ENCODE measurements at places on chromosomes 3 and 15.

DNA sequence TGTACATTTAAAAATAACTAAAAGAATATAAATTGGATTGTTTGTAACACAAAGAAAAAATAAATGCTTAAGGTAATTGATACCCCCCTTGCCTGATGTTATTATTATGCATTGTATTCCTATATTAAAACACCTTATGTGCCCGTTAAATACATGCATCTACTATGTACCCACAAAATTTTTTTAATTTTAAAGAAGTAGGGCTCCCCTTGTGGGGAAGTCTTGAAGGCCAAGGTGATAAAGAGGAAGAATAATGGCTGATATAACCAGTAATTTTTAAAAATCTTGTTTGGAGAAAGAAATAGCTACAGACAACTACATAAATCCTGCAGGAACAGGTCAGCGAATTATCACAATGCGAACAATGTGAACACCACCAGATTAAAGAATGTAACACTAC is 451.7 kb upstream of the ARHGEF26 start:
- DNase-seq, result no peak

DNA sequence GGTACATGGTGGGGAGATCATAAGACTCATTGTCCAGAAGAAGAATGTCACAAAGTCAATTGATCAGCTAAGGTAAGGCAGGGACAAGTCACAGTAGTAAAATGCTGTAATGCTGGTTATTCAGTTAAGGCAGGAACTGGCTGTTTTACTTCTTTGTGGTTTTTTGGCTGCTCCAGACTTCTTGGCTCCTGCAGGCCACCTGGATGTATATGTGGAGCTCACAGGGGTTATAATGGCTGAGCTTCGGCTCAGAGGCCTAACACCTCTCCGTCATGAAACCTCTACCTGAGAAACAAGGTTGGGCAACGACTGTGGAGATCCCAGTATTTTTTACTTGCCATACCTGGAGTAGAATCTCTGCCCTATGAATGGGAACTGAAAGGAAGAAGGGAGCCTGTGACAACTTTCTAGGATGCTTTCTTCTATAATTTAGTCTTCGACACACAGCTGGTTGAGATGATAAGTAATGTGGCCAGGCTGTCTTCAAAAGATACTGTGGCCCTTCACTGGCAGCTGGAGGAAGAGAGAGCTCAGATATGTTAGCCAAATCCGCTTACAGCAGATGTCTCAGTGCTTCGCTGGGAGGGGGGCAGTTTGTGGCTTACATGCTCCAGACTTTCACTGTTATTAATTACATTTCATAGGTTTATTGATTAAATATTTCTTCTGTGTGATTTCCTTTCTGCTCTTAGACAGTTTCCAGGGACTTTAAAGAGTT is 887.8 kb downstream of the IGSF11 start:
- peak; percentile 68 for DNase-seq

DNA sequence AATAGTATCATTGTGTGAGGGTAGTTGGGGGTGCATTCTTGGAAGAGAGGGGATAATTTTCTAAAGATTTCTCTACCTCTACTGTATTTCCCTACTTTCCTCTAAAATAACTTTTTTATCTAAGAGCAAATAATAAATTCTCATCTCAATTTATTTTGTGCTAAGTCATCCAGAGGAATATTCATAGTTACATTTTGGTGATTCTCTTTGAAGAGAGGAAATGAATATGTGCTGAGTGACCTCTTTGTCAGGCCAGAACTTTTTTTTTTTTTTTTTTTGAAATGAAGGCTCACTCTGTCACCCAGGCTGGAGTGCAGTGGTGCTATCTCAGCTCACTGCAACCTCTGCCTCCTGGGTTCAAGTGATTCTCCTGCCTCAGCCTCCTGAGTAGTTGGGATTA is 15.1 kb upstream of the CCDC80 start:
- no peak for DNase-seq

GRCh38 chr3:73656241-73656890 is 31.6 kb upstream of the PDZRN3 start:
- DNase-seq, result no peak

- DNase-seq, result no peak
Measured at GRCh38 chr15:80635953-80636352, 59.2 kb upstream of the ABHD17C start.

DNA sequence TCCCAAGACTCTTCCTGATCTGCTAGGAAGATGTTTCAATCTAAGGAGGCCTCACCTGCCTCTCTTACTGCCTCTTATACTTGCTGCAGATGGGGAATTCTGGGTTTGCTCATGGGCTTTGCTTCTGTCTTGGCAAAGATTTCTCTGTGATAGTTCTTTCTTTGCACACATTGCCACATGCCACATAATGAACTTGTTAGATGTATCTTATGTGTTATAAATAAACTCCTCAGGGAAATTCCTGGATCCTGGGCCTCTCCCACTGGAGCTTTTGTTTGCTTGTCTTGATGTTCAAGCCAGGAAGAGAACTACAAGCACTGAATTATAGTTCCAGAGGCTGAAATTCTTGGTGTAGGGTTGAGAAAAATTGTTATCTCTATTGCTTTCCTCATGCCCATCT is 12.2 kb downstream of the RTP1 start:
- no peak for DNase-seq

GRCh38 chr15:63288778-63289378 is 11.5 kb downstream of the APH1B start:
- peak; percentile 55 for DNase-seq

DNA sequence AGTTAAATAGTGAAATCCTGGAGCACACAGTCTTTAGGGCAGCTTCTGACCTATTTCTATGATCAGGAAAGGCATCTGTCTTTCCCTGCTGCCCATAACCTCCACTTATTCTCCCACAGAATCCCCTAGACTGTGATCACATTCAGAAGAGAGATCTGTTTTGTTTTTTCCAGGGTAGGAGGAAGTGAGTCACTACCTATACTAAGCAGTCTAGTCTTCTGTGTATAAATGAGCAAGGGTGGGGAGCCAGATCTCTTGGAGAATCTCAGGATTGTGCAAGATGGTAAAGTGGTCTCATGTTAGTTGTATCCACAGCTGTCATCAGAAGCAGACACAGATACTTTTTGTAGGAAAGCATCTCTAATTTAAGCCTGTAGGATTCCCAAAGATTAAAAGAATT is 11.8 kb upstream of the FBXO22 start:
- no peak for DNase-seq

DNA sequence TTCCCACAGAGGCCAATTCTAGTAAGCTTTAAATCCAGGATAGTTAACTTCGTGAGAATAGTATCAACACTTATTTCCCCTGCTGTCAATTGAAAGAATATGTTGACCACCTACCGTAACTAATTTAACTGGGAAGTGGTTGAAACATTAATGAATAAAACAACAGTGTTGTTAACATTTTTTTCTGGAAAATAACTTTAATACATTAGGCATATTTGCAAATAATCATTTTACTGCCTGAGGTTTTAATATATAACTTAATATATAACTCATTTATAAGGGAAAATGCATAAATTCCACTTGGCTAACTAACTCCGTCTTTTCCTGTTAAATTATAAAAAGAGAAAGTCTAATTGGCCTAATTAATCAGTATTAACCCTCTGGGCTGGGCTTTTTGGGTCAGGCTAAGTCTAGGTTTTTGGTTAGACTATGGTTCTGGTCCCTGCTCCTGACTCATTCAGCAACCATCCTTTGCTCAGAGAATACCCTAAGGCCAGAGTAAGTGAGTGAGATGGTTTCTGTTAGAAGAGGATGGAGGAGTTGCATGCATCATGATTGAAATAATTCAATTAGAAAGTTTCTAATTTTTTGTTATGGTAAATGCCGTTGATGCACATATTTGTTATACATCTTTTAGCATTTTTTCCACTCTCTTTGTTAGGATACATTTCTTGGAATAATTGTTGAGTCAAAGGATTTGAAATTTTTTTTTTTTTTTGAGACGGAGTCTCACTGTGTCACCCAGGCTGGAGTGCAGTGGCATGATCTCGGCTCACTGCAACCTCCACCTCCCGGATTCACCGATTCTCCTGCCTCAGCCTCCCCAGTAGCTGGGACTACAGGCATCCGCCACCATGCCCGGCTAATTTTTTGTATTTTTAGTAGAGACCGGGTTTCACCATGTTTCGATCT is 10.8 kb upstream of the SKIL start:
- DNase-seq, result no peak

GRCh38 chr3:175274056-175274455 is 414.9 kb downstream of the NAALADL2 start:
- DNase-seq, result peak; percentile 17

DNA sequence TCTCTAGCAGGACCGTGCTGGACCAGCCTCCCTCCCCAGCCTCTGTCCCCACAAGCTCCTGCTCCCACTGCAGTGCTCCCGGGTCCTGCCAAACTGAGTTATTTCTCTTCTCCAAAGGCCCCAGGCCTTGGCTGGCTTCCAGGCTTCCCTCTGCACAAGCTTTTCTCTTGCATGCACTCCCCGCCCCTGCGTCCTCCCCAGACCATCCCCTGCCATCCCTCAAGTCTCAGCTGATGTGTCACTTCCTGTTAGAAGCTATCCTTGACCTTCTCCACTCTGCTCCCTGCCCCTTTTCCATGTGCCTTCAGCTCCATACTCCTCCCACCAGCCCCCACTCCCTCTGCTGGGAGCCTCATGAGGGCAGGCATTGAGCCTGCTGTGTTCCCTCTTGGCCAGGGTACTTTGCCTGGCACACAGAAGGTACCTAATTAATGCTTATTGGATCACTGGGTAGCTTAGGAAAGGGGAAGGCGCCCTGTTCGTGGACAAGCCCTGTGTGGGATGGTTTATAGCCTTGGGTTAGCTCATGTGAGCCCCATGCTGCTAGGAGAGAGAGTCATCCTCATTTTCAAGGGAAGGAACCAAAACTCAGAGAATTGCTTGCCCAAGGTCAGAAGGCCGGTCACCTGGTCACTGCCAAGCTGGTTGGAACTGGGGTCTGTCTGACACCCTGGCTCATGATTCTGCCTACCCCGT is 56.4 kb downstream of the FEM1B start:
- DNase-seq, result no peak

GRCh38 chr15:67927501-67928168 is 87.8 kb upstream of the RNU6-1 start:
- DNase-seq, result no peak

DNA sequence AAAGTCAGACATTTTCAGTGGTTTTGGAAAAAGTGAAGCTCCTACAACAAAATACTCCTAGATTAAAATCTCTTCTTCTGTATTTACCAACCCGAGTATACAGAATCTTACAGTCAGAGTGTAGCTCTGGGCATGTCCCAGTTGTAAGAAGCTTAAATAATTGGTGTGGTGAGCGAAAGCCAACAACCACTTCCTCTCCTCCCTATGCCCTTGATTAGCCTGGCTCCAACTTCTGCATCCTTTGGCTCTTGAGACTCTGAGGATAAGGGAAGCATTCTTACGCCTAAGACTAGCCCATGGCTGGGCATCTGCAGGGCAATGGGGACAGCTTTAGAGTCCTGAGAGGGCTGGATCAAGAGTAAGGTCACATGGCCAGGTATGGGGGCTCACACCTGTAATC is 25.5 kb downstream of the RFT1 start:
- DNase-seq, result no peak

GRCh38 chr15:26023231-26023630 is 160.1 kb upstream of the ATP10A start:
- DNase-seq, result no peak

- no peak for DNase-seq
Measured at GRCh38 chr15:93073465-93073952, 15.5 kb downstream of the RGMA start.

DNA sequence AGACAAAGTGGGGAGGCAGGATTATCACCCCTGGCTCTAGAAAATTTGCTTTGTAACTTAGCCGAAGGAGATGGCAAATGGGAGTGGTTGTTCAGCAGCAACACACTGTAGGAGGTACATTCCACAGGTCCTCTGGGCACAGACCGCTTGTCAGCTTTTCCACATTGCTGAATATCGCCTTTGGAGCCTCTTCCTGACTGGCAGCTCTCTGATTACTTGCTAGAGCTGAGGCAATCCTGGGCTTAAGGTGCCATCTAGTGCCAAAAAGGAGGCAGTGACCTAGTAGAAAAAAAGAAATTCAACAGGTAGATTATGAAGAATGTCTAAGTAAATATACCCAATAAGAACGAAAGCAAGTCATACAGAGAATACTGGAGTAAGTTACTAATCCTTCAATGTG is 13.1 kb upstream of the SCN5A start:
- DNase-seq, result peak; percentile 63

DNA sequence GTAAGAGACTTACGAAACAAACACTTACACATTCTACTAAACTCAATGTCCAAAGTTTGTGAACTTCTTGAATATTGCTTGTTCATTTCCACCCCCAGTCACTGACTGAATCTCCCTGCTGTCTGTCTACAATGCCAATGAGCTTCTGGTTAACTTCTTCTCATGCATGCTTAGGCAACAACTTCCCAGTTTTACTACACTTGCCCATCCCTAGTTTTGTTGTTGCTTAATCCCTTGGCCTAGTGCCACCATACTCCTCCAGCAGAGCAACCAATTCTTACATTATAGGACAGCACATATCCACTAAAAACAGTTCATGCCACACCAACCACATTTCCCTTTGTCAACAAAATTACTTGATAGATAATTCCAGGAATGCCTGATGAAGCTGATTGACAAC is 40.9 kb upstream of the CCR2 start:
- no peak for DNase-seq

DNA sequence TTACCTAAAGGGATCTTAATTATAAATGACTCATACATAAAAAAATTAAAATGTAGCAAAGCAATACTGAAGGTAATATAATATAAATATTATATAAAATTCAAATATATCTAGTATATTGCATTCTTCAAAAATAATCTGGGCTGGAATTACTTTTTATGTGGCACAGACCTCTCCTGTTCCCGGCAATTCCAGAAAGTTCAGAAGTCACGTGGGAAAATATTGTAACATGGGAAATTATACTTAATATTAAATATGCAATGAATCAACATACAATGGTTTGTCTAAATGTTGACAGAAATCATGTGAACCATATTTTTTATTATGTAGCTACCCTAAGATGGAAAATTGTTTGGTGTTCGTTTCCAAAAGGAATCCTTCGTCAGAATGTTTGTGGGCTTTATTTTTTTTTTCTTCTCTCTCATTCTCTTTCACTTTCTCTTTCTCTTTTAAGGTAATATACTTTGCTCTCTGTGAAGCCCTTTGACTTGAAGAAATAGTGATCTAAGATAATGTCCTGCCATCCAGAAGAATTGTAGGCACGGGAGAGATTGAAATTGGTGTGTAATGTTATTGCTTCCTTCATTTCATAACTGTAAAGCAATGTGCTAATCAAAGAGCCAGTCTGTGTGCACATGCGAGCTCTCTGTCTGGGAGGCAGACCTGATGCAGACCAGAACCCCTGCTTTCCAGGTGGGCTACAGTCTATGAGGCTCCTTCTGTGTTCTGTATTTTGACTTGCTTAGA is 559.4 kb downstream of the NR2F2 start:
- no peak for DNase-seq

DNA sequence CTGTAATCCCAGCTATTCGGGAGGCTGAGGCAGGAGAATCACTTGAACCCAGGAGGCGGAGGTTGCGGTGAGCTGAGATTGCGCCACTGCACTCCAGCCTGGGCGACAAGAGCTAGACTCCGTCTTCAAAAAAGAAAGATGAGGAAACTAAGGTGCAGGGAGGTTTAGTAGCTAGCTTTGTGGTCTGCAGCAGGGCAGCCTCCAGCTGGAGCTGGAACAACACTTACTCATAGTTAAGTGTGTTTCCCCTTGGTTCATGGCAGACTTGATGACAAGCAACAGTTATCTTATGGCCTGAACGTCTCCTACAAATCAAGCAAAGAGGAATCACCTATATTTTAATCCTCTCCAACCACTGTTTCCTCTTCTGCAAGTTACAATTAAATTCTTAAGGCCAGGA is 12.6 kb downstream of the KAT2B start:
- no peak for DNase-seq

GRCh38 chr3:10263646-10264363 is 15.5 kb downstream of the TATDN2 start:
- peak; percentile 86 for DNase-seq

- DNase-seq, result no peak
Measured at GRCh38 chr15:99485153-99485961, 80.4 kb upstream of the MEF2A start.
